Mammary epithelial cell (primary cell): ENCODE measurements at places on chromosomes 13 and 19. TPM values are rescaled to one million over a fixed set of nuclear protein-coding genes. Genes with fewer than 3 reads are reported as not detected.
A peak's percentile ranks its signal among the peaks of the same experiment; 100 is the strongest.

- no peak for DNase-seq
Observed at GRCh38 chr19:1851654-1852580, 3.6 kb upstream of the REXO1 start.

KISS1R gene
- not detected for total RNA-seq

CLDN10 gene
- total RNA-seq = 0.17 TPM

TSKS gene
- total RNA-seq = not detected

DNA sequence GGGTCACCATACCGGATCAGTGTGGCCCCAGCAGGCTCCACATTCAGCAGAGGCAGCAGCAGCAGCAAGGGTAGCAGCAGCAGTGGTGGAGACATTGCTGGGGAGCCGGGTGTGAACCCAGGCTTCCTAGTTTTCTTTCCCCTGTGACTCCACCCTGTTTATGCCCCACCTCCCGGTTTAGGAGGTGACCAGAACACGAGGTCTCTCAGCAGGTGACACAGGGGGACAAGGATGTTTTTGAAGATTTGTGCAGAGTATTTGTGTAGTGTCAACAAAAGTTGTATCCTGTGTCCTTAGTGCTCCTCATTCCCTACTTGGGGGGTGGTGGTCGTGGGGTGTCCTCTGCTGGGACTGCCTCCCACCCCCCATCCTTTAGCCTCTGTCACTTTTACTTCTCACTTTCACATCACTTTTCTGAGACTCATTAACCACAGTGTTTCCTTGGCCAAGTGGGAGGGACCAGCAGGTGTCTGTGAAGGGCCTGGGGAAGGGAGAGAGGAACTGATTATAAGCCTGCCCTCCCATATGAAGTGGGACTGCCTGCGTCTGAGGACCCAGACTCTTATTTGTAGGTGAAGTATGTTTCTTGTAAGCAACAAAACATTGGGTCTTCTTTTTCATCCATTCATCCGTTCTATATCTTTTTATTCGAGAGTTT lies 15.6 kb upstream of the KCNC3 start:
- DNase-seq = no peak

- no peak for DNase-seq
Observed at GRCh38 chr19:14580623-14581237, 2.2 kb upstream of the CLEC17A start.

- DNase-seq = peak; percentile 99
Observed at GRCh38 chr13:105442949-105443699, 1092.3 kb downstream of the EFNB2 start.

TINCR gene
- 8.2 and 9.9 TPM in 2 replicates for total RNA-seq

DNA sequence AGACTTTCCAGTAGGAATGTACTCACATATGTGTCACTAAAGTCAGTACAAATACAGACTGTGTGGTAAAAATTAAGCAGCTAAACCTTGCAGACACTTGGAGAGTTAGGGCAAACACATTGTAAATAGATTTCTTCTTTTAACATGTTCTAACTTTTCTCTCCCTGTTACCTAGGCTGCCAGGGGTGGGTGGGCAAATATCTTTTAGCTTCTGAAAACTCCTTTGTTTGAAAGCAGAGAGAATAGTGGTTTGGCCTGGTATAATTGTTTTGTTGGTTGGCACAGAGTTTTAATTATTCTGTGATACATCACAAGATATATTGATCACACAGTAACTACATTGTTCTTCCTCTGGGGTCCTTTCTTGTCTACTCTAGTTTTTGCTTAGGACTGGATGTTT lies 289.8 kb upstream of the DACH1 start:
- DNase-seq = no peak

DNA sequence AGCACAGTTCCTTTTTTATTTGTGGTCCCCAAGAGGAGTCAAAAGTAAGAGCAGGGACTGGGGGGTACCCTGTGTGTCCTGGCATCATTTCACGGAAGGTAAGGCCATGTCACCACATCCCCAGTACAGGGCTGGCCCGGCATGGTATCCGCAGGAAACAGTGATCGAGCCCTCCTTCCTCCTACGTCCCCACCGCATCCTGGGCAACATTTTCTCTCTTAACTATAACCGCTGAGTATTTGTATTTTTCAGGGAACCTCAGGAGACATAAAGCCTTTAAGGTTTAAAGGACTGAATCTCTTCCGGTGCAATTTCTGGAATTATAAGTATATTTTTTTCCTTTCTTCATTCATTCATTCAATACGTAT lies 13.6 kb upstream of the LATS2 start:
- DNase-seq = no peak

DNA sequence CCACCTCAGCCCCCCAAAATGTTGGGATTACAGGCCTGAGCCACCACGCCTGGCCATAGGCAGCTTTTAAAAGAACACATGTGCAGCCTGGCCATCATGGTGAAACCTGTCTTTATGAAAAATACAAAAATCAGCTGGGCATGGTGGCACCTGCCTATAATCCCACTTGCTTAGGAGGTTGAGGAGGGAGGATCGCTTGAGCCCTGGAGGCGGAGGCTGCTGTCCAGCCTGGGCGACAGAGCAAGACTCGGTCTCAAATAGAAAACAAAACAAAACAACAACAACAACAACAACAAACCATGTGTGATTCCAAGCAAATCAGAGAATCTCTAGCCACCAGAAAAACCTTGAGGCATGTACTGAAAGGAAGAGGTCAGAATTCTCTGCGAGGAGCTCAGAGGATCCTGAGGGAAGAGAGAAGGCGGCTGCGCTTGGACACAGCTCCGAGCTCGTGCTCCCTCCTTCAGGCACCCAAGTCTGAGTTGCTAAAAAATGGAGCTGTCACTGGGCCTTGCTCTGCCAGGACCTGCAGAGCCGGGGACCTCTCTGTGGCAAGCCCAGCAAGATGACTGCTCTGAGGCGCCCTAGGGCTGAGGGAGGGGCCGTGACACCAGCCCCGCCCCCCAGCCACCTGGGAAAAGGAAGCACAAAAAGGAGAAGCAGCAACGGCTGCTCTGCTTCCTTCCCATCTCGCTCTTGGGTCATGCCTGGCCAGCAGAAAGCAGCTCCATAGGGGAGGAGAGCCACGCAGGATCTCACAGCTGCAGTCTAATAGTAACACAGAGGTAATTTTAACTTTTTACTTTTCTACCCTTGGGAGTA lies at the start of gene ARL11:
TSS of gene ARL11 (plus strand) at position 677 of the 822 bp plus-strand sequence. CDS start 1,941 bp downstream, outside the sequence.
- no peak for DNase-seq

FCER2 gene
- total RNA-seq = not detected

MAMSTR gene
- total RNA-seq = 1.1 and 1.2 TPM in 2 replicates

DNA sequence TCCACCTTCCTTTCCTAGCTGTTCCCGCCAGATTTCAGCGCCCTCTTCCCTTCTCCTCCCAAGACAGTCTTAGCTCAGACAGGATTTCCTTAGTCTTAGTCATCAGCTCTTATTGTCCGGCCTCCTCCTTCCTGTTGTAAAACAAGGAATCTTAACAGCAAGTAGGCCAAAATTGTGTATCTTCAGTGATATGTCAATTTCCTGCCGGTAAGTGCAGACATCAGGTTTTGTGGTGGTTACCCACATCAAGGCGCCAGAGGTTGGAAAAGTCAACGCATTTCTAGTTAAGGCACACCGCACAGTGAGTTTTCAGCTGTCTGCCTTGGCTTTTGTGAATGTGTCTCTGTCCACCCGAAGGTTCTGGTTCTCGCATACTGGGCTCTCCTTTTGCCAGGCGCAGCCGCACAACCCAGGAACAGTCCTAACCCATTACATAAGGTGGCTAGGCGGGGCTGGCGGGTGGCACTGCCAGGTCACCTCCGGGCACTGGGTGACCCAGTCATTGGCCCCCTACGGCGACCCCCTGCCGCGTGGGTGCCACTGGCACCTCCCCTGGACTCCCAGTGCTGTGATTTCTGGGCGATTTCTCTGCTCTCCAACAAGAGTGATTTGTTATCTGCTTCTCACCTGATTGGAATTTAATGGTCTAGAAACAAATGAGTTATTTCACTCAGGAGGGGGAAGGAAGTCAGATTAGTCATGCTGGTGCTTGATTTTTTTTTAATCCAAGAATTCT lies 12.9 kb downstream of the COL4A2 start:
- peak; percentile 78 for DNase-seq

SOX1 gene
- total RNA-seq = not detected in 2 replicates

DNA sequence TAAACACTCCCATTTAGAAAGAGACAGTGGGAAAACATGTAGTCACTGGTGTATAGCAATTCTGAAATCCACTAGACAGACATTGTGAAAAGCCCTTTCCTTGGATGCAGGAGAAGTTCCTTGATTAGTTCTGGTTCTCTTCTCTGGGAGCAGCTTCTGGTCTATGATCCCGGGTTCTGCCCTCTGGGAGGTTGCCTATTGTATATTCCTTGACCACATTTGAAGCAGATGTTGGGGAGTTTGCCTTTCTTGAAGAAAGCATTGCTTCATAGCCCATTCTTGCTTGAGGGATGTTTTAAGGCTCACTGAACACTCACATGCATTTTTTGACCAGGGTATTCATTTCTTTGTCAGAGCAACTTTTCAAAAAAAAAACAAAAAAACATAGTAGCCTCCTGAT lies 211.9 kb downstream of the NDFIP2 start:
- no peak for DNase-seq

DNA sequence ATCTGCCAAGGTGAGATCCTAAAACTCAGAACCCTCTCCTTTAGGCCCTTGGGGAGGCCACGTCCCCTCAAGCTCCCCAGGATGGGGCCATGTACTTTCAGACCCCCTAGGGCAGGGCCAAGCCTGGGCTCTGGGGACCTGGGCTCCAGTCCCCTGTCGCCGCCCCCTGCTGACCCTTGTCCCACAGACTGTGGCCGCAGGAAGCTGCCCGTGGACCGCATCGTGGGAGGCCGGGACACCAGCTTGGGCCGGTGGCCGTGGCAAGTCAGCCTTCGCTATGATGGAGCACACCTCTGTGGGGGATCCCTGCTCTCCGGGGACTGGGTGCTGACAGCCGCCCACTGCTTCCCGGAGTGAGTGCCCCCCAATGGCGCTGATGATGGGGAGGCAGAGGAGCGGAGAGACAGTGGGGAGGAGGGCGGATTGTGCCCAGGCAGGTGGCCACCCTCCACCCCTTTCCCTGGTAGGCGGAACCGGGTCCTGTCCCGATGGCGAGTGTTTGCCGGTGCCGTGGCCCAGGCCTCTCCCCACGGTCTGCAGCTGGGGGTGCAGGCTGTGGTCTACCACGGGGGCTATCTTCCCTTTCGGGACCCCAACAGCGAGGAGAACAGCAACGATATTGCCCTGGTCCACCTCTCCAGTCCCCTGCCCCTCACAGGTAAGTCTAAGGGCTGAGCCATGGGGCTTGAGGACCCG lies 18.8 kb downstream of the HPN start:
- DNase-seq = no peak

DNA sequence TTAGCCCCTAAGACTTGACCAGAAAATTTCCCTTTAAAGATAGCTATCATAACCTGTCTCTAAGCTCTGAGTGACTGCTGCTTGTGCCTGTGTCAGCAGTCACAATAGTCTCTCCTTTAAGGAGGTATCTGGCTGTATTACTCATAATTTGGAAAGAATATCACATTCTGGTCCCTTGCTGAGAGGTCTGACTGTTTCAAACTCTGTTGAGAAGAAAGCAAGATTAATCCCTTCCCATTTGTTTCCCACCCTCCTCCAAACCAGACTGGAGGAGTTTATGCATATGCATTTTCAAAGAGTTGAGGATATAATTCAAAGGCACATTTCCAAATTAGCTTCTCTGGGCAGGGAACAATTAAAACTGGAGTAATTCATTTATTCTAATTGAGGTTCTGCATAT lies 2.3 kb downstream of the HTR2A start:
- DNase-seq = no peak
